ENCODE measurements at places on chromosomes 2 and 18. TPM values are rescaled to one million over a fixed set of nuclear protein-coding genes. Genes with fewer than 3 reads are reported as not detected.

- H3K4me1 ChIP-seq, result no peaks in the 10 kb centered on the region
- no peaks in the 10 kb centered on the region for H3K27me3 ChIP-seq
- no peaks in the 10 kb centered on the region for H3K36me3 ChIP-seq
- DNase-seq, result no peak
- no peak overlapping the region for H3K27ac ChIP-seq
- no peak overlapping the region for H3K4me3 ChIP-seq
Observed at GRCh38 chr2:156006721-156007618, 325.6 kb downstream of the NR4A2 start.

DNA sequence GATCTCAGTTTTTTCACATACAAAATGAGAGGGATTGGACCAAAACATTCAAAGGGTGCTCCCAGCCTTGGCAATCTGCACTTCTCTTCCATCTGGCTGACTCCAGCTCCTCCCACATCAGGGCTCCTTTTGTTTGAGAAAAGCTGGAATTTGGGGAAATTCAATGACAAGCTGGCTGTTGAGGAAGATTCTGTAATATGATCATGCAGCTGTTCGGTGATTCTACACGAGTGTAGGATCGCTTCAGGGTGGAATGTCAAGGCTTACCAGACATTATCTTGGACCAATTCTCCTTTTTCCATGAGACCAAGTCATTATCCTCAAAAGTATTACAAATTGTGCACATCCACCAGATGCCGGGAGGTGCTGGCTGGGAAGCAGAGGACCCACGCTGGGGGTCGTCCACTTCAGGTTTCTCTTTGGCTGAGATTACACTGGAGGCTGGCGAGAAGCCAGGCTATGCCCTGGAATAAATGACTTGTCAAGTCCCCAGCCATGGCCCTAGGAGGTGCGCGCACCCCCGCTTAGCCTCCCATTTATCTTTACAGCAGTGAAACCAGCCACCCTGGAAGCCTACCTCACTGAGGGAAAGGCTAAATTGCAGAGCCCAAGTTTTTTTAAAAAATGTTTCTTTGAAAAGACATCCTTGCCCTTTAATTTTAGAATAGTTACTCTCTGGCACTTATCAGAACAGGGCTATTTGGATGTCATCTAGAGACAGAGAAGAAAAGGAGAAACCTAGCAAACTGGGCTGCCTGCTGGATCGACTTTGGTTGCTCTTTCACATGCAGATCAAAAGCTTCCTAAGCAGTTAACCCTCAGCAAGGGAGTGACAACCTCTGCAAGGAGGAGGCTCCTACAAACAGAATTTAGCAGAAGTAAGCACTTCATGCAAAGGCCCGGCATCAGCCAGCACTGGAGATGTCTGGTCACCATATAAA is 42.5 kb upstream of the LCLAT1 start:
- peak overlapping the region; percentile 51 for H3K27ac ChIP-seq
- no peaks in the 10 kb centered on the region for H3K27me3 ChIP-seq
- no peaks in the 10 kb centered on the region for H3K36me3 ChIP-seq
- DNase-seq, result no peak

DNA sequence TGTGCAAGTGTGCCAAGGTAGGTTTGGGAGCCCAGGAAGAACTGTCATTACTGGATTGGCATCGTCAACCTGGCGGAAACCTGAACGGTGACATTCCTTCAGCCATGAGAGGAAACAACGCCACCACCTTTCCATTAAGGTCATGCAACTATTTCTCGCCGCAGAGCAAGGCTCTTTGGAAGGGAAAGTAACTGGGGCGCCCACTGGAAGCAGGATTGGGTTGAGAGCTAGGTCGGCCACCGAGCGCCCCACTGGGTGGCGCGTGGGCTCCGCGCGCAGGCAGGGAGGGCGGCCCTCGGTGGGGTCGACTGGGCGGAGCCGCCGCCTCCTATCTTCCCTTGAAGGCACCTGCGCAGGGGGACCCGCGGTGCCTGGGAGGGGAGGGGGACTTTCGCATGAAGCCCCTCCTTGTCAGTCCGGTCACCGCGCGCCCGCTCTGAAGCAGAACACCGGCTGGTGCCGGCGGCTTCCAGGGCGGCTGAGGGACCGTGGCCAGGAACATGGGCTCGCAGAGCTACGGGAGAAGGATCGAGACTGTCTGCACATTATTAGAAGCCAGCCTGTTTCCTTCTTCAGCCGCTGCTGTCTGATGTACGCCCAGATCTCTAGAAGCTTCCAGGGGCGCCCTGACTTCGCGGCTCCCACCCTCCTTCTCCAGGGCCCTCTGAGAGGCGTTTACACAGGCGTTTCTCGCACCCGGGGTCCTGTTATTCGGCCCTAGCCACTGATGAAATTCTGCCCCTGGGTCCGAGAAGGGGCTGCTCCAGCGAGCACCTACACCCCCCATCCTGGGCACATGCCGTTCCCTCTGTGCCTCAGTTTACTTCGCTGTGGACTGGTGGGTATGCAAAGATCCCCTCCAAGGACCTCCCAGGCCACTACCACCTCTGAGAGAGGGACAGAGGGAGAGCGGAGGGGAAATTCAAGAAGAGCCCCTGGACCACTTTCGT is 27.3 kb upstream of the MAL start:
- no peak overlapping the region for H3K4me3 ChIP-seq
- DNase-seq, result peak; percentile 17
- H3K36me3 ChIP-seq, result no peaks in the 10 kb centered on the region
- no peak overlapping the region for H3K27ac ChIP-seq

GRCh38 chr2:109173311-109174171 is 44.5 kb downstream of the SH3RF3 start:
- no peaks in the 10 kb centered on the region for H3K27me3 ChIP-seq
- H3K36me3 ChIP-seq, result no peaks in the 10 kb centered on the region
- peak overlapping the region; percentile 51 for H3K27ac ChIP-seq
- H3K4me3 ChIP-seq, result no peak overlapping the region

DNA sequence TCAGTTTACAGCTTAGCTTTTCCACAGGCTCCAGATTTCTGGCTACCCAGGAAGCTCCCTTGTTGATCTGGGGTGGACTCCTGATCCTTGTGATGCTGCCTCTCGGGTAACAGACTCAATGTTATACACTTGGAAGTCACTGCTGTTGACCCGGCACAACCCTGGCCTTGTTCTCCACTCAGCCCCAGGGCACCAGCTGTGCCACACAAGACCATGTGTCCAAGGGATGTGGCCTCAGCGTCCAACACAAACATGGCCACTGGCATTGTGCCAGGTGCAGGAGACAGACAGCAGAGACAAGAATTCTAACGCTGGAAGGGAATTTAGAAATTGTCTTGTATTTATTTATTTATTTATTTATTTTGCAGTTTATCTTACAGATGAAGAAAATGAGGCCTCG is 39.0 kb upstream of the PPP4R1 start:
- H3K27me3 ChIP-seq, result no peaks in the 10 kb centered on the region
- no peaks in the 10 kb centered on the region for H3K4me1 ChIP-seq
- peak; percentile 32 for DNase-seq
- no peak overlapping the region for H3K4me3 ChIP-seq
- no peak overlapping the region for H3K27ac ChIP-seq

GRCh38 chr2:71794611-71795010 is 341.2 kb downstream of the DYSF start:
- no peaks in the 10 kb centered on the region for H3K27me3 ChIP-seq
- DNase-seq, result no peak
- no peaks in the 10 kb centered on the region for H3K36me3 ChIP-seq
- H3K4me1 ChIP-seq, result peaks cover 8% of the 10 kb centered on the region
- no peak overlapping the region for H3K27ac ChIP-seq

GRCh38 chr2:139790807-139791752 is 1010.9 kb upstream of the NXPH2 start:
- no peaks in the 10 kb centered on the region for H3K36me3 ChIP-seq
- no peaks in the 10 kb centered on the region for H3K4me1 ChIP-seq
- no peaks in the 10 kb centered on the region for H3K27me3 ChIP-seq
- no peak overlapping the region for H3K4me3 ChIP-seq
- no peak for DNase-seq
- no peak overlapping the region for H3K27ac ChIP-seq

- H3K27me3 ChIP-seq, result no peaks in the 10 kb centered on the region
- DNase-seq, result no peak
- H3K36me3 ChIP-seq, result no peaks in the 10 kb centered on the region
- H3K4me1 ChIP-seq, result peaks cover 40% of the 10 kb centered on the region
- no peak overlapping the region for H3K27ac ChIP-seq
Observed at GRCh38 chr2:7012141-7012764, 95.0 kb downstream of the RNF144A start.

DNA sequence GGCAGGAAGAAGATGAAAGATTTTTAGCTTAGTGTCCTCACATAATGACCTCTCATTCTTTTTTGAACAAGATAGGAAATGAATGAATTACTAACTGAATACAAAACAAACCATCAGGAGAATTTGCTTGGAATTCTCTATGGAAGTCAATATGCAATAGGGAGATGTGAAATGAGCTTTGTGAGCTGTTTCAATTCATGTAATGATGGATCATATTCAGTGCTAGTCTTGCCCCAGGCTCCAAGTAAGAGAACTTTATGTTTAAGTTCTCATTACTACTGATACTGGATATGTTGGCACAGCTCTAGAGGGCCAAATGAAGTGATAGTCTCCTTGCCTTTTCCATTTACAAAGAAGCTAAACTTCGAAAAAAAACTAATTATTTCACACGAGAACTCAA is 29.2 kb downstream of the MYOM1 start:
- H3K36me3 ChIP-seq, result no peaks in the 10 kb centered on the region
- no peak overlapping the region for H3K4me3 ChIP-seq
- DNase-seq, result no peak
- H3K27me3 ChIP-seq, result no peaks in the 10 kb centered on the region

- no peak overlapping the region for H3K27ac ChIP-seq
- H3K4me3 ChIP-seq, result no peak overlapping the region
- H3K4me1 ChIP-seq, result no peaks in the 10 kb centered on the region
Observed at GRCh38 chr2:163341426-163341825, 394.4 kb downstream of the FIGN start.

DNA sequence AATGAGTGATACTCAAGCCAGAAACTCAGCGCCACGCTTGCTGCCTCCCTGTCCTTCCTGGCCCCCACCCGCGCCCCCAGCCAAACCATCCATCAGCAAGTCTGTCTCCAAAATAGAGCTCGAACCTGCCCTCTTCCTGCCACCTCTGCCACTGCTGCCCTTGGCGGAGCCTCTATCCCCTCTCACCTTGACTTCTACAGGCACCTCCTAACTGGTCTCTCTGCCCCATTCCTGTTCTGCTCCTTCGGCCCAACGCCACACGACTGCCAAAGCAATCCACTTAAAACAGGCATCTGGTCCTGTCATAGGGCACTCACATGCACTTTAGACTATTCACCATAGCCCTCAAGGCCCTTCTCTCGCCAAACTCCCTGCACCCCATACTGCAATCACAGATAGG is 210.3 kb upstream of the SMAD2 start:
- no peak overlapping the region for H3K27ac ChIP-seq
- H3K27me3 ChIP-seq, result no peaks in the 10 kb centered on the region
- no peak for DNase-seq
- no peaks in the 10 kb centered on the region for H3K36me3 ChIP-seq

GRCh38 chr2:238326801-238327365 is 6.6 kb downstream of the TRAF3IP1 start:
- no peaks in the 10 kb centered on the region for H3K36me3 ChIP-seq
- peaks cover 1% of the 10 kb centered on the region for H3K4me1 ChIP-seq
- no peaks in the 10 kb centered on the region for H3K27me3 ChIP-seq
- no peak overlapping the region for H3K27ac ChIP-seq
- DNase-seq, result no peak

DNA sequence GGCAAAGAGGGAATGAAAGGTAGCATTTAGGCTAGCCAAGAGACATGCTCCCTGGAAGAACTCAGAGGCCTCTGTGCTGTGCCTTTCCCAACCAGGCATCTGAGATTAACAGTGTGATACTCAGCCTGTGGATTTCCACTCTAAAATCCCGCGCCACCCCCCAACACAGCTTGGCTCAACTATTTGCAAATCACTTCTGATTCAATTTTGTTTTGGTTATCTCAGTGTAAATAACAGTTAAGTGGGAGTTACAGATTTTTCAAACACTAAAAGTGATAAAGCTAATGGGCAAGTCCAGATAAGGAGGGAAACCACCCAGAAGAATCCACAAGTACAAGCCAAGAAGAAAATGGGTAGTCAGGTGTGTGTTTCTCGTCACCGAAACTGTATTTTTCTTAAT is 1.4 kb upstream of the NRP2 start:
- no peak overlapping the region for H3K4me3 ChIP-seq
- no peak overlapping the region for H3K27ac ChIP-seq
- H3K36me3 ChIP-seq, result no peaks in the 10 kb centered on the region
- no peaks in the 10 kb centered on the region for H3K27me3 ChIP-seq
- peaks cover 8% of the 10 kb centered on the region for H3K4me1 ChIP-seq

Gene LTBP1
- total RNA-seq, result 39.6 TPM

Gene CRYGD
- not detected for total RNA-seq
